ENCODE measurements at places on chromosomes 1 and 21.

DNA sequence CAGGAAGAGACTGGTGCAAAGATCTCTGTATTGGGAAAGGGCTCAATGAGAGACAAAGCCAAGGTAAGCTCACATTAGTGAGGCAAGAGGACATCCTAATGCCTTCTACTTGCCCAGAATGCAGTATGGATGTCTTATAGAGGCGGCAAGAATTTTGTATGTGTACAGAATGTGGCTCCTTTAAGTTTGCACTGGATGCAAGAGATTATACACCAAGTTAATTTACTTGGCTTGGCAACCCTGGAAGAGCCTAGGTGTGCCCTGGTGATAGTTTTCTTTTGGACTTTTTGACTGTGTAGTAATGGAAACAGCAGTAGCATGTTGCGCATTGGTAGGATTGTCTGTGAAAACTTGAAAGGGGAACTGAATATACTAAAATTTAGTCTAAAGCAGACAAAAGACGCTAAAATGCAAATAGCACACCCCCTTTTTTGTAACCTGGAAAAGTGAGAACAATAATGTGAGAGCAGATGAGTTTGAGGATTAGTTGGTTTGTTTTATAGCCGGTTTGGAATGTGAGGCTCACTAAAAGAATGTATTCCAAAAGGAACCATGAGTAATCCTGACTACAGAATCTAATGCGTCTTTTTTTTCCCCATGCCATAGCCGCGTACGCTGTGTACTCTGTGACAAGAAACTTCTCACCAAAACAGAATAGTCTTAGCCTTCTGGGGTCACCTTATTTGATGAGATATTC, 18.1 kb downstream of the KHDRBS1 start:
- H3K27me3 ChIP-seq: no peaks in the 10 kb centered on the region
- H3K4me1 ChIP-seq: peaks cover 3% of the 10 kb centered on the region
- DNase-seq: no peak
- H3K4me3 ChIP-seq: no peak overlapping the region
- H3K27ac ChIP-seq: no peak overlapping the region
- peaks cover 59% of the 10 kb centered on the region for H3K36me3 ChIP-seq

- no peaks in the 10 kb centered on the region for H3K27me3 ChIP-seq
- no peak overlapping the region for H3K27ac ChIP-seq
- no peak for DNase-seq
These were observed 51.7 kb downstream of the LRRC8D start for GRCh38 chr1:89872567-89872966.

- no peak overlapping the region for H3K4me3 ChIP-seq
- no peaks in the 10 kb centered on the region for H3K4me1 ChIP-seq
- H3K27ac ChIP-seq: no peak overlapping the region
- no peaks in the 10 kb centered on the region for H3K36me3 ChIP-seq
- no peaks in the 10 kb centered on the region for H3K27me3 ChIP-seq
These were observed 59.4 kb upstream of the GNG4 start for GRCh38 chr1:235709018-235709417.

DNA sequence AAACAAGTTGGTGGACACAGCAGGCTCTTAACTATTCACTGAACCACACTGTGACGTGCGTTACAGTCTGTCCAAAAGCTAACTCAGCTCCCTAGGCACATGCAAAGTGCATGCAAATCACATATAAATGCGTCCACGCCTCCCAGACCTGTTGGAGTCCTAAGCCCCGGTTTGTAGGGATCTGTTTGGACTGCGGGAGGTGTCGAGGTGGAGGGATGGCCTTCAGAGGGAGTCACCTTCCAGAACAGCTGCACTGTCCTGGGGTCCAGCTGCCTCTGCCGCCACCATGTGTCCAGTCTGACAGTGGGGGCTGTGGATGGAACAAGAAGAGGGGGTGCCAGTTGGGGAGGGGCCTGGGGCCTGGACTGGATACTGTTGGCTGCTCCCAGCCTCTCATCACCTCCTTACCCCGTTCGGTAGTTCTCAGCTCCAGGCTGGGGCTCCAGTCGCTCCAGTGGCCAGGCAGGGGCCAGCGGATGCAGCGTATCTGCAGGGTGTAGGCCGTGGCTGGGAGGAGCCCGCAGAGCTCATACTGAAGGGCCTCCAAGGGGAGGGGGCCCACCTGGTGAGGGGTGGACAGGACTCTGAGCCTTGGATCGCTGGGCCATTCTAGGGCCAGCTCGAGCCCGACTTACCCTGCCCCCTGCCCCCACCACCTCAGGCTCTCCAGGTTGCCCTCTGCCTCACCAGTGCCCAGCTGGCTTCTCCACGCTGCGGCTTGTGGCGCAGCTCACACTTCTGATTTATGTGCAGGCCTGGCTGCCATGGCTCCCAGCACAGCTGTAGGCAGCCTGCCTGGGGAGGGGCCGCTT, 7.9 kb upstream of the MRPS15 start:
- no peak overlapping the region for H3K27ac ChIP-seq
- DNase-seq: no peak
- no peaks in the 10 kb centered on the region for H3K27me3 ChIP-seq
- H3K4me1 ChIP-seq: no peaks in the 10 kb centered on the region

DNA sequence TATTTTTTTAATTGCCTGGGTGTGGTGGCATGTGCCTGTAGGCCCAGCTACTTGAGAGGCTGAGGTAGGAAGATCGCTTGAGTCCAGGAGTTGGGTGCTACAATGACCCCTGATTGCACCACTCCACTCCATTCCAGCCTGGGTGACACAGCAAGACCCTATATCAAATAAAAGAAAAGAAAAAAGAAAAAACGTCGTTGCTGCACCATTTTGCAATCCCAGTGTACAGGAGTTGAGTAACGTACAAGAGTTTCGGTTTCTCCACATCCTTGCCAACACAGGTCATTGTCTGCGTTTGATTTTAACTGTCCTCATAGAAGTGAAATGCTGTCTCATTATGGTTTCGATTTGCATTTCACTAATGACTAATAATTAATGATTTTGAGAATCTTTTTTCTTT, 7.9 kb downstream of the ZNF684 start:
- peaks cover 8% of the 10 kb centered on the region for H3K36me3 ChIP-seq
- no peaks in the 10 kb centered on the region for H3K4me1 ChIP-seq
- H3K27ac ChIP-seq: no peak overlapping the region
- H3K4me3 ChIP-seq: no peak overlapping the region
- DNase-seq: no peak

GRCh38 chr1:19957779-19958178, 21.6 kb downstream of the PLA2G2A start:
- no peak overlapping the region for H3K4me3 ChIP-seq
- no peak for DNase-seq
- no peaks in the 10 kb centered on the region for H3K27me3 ChIP-seq
- H3K27ac ChIP-seq: no peak overlapping the region

GRCh38 chr1:204731509-204731908, 46.0 kb upstream of the LRRN2 start:
- no peak for DNase-seq
- H3K36me3 ChIP-seq: no peaks in the 10 kb centered on the region
- H3K4me1 ChIP-seq: no peaks in the 10 kb centered on the region
- no peak overlapping the region for H3K27ac ChIP-seq

GRCh38 chr1:29269382-29269781, 33.1 kb downstream of the PTPRU start:
- no peak for DNase-seq
- no peak overlapping the region for H3K27ac ChIP-seq
- H3K36me3 ChIP-seq: no peaks in the 10 kb centered on the region
- H3K27me3 ChIP-seq: no peaks in the 10 kb centered on the region
- no peak overlapping the region for H3K4me3 ChIP-seq

DNA sequence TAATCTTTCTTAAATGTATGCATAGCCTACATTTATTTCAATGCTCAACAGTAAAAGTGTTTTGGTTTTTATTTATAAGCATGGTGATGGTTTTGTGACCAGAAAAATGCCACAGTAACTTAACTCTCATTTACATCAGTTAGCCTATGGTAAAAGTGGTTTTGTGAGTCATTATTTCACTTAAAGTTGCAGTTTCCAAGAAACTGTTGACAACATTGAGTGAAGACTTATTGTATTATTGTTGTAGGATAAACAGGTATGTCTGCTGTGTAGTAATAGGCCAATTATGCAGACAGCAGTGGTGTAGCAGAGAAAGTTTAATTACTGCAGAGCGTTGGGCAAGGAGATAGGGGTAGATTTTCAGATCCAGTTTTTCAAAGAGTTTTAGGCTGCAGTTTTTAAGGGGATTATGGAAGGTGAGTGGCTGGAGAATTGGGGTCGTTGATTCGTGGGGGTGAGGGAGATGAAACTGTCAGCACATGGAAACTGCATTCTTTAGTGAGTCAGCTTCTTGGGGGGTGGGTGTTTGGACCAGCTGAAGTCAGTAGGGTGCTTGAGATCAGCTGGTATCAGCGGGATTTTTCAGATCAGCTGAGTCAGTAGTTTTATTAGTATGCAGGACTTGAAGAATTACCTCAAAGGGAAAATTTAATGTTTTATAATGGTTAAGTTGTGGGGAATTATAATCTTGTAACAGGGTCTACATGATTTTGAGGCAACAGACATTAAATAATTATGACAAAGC, 168.7 kb upstream of the FMN2 start:
- H3K4me1 ChIP-seq: no peaks in the 10 kb centered on the region
- no peak overlapping the region for H3K4me3 ChIP-seq
- H3K27me3 ChIP-seq: no peaks in the 10 kb centered on the region

DNA sequence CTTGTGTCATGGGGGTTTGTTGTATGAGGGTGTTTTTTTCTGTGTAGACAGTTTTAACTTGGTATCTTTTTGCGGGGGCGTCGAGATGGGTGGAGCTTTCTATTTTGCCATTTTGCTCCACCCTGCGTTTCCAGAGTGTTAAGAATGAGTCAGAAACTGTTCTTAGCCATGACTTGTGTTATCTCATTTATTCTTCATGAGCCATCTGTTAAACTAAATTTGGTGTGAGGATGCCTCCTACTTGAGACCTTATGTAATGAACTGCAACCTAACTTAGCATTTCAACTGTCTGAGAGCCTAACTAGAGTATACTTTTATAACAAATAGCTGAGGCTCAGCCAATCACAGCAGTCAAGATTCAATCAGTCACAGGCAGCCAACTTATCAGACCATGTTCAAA, 1873.5 kb downstream of the NCAM2 start:
- DNase-seq: no peak
- no peak overlapping the region for H3K27ac ChIP-seq
- H3K4me1 ChIP-seq: no peaks in the 10 kb centered on the region
- no peaks in the 10 kb centered on the region for H3K36me3 ChIP-seq

All from effector memory CD4-positive, alpha-beta T cell (primary cell).